ELR (cell line): ENCODE measurements at places on chromosomes 2 and 18.

GRCh38 chr18:63346480-63347183 lies 20.4 kb downstream of the KDSR start:
- no peak for DNase-seq

DNA sequence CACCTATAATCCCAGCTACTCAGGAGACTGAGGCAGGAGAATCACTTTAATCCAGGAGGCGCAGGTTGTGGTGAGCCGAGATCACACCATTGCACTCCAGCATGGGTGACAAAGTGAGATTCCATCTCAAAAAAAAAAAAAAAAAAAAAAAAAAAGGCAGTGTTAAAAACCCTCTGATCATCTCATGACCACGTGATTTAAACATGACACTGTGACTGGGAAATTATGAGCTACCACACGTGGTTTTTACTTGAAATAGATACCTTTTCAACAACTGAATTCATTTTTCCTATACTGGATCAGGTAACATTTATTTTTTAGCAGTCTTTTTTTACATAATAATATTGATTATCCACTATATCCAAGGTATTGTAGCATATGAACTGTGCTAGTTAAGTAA lies 102.7 kb downstream of the PTRHD1 start:
- no peak for DNase-seq

DNA sequence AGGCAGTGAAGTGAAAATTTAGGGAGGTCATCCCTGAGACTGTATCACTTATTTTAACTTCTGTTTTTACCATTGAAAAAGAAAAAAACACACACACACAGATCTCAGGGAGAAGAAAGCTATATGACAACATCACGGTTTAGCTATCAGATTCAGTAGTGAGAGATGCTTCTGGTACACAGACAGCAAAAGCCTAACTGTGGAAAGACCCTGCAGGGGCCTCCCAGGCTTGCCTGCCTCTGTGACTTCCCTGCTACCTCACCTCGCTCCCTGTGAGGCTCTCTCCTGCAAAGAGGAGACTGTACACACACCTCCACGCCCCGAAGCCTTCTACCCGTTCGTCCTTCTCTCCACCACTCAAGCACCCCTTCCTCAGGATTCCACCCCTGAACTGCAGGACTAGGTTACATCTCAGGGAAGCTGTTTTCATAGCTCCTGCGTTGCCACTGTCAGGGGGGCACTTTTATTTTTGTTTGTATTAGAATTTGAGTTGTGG lies 86.3 kb downstream of the EPB41L3 start:
- DNase-seq: no peak

DNA sequence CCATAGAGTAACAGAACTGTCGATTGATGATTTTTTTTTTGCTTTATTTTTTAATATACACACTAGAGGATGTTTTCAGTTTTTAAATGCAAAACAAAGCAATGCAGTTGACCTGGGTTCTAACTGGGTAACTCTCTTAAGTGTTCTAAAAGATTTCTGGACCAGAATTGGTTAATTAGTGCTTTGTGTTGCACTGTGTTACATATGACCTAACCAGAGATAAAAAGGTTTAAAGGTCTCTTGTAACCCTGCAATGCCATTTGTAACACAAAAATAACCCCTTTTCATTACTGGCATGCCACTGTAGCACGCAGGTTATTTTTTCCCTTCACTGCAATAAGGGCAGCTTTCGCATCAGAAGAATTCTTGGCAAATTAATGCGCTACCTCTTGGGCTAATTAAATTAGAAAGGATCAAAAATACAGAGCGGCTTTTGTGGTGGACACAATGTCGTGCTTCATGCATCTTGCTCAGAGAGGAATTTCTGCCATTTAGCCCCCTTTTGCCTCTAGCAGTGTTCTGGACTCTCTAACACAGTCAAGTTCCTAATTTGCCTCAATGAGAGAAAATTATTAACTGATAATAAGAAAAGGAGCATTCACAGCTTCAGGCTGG lies 250.8 kb upstream of the ZEB2 start:
- DNase-seq: no peak

GRCh38 chr2:15732341-15733077 lies 140.8 kb downstream of the DDX1 start:
- DNase-seq: no peak

DNA sequence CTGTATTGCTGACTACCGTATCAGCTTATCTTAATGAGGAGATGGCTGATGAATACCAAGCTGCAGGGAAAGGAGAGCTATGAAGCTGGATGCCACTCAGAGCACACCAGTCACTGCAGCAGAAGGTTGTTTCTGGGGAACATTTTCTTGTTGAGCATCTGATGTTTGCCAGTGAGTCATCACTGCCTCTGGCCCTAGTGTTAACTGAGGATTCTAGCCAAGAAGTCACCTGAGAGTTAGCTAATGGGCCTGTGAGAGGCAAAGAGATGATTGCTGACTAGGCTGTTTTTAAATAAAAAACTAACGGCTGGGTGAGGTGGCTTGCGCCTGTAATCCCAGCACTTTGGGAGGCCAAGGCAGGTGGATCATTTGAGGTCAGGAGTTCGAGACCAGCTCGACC lies 37.9 kb downstream of the CCDC150 start:
- DNase-seq: peak; percentile 62

DNA sequence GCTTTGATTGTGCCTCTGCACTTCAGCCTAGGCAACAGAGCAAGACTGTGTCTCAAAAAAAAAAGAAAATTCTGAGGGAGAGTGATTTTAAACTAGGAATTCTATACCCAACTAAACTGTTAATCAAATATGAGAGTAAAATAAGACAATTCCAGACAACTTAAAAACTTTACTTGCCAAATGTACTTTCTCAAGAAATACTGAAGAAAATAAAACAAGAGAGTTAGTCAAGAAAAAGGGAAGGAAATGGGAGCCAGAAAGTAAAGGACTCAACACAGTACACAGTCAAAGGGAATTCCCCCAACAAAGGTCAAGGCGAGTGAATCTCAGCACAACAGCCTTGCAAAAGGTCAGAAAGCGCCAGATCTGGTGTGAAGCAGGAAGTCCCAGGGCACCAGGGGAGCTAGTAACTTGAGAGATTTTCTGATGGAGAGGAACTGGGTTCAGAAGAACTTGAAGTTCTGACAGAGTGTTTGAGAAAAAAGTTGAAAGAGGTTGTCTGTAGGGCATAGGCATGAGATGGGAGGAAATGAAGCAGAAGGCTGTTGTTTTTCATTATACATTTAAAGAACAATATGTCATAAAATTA lies 22.6 kb upstream of the TBC1D8 start:
- DNase-seq: no peak

DNA sequence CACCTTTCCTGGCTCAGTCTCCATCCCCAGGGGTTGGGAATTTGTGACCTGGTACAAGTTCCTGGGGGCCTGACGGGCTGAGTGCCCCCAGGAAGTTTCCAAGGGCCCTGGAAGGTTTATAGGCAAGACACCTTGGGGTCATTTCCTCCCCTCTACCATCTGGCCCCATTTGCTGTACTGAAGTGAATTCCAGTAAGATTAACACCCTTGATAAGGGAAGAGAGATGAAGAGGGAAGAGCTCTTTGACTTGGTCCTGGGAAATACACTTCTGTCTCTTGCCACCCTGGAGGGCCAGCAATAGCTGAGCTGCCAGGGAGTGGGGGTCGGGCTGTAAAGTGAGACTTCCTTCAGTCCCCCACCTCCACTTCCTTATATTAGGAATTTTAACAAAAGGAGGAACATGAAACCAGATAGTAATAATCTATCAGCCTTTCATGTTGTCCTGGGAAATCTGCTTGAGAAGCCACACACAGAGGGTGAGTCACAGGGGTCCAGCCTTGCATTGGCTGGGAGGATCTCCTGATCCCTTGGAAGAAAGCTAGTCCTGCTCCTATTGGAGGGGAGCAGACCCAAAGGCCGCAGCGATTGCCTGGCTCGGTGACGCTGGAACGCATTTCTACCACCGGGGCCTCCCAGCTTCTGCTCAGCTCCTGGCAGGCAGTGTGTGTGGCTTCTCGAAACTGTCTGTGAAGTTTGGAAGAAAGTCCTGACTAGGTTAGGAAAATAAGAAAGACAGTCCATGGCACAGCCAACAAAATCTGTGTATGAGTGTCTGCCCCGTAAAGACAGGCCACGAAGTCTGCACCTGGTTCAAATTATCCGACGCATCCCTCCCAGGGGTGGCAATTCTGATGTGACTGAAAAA lies 87.3 kb downstream of the ACAA2 start:
- DNase-seq: peak; percentile 83

DNA sequence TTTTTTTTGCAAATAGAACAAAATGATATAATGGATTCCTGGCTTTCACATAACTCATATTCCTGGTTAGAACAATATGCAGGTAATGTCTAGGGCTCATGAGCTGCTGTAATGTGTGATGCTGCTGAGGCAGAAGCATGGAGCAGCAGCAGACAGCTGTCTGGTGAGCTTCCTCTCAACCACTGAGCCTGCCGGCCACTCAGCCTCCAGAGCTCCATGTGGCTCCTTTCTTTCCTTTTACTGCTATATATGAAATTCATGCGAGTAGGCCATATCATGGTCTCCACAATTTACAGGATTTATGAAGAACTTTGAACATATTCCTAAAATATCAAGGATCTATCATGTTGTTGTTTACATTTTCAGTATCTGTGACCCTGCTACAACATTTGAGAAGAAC lies 120.9 kb downstream of the MEP1B start:
- DNase-seq: no peak

DNA sequence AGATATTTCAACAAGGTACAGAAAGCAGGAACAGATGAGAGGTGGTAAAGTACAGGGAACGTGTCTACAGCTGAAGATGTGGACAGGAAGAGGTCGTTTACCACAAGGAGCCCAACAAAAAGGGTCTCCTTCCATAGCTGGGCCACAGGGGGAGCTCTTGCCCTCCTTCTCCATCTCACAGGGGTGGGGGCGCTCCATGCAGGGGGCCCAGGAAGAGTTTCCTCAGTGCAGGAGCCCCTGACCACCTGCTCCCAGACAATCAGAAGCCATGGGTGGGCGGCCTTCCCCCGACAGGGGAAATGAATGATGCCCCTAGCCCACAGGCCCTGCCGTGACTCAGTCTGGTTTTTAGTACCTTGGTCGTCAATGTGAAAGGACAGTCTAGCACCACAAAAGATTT lies 163.6 kb upstream of the ZNF516 start:
- DNase-seq: peak; percentile 20

DNA sequence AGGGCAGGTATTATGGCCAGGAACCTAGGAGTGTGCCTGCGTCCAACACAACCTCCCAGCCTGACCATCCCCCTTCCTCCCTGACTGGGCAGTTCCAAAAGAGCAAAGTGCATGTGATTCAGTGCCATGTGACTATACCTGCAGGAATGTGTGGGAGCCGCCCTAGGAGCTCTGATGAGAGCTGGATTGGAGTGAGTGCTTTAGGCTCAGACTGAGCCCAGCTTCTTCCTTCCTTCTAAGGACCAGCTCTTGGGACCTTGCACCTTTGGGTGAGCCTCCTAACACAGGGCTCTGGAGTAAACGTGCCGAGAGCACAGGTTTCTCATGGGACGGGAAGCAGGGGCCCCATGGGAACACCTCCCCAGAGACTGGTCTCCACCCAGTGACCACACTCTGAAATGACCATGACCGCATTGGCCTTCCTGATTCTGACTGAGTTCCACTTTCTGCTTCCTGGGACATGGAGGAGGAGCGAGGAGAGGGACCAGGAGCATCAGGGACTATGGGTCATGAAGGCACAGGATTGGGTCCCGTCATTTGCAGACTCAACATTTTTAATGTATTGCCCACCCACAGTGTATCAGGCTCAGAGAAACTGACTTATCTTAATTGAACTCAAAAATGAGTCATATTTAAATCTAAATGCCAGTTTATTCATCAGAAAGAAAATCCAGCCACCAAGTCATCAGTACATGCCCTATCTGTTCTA lies 87.8 kb upstream of the BCL2L11 start:
- DNase-seq: peak; percentile 62
